ENCODE measurements at places on chromosomes 2 and 18. TPM values are rescaled to one million over a fixed set of nuclear protein-coding genes. Genes with fewer than 3 reads are reported as not detected.

Gene PPP1R1C
- 2.2 TPM for total RNA-seq

Gene TUBA4B
- total RNA-seq, result 0.35 TPM

Gene C2orf92
- total RNA-seq, result 1.1 TPM

Gene TSPYL6
- not detected for total RNA-seq

Gene AP1S3
- 34.1 TPM for total RNA-seq

Gene SLC5A7
- not detected for total RNA-seq
